ENCODE measurements at places on chromosomes 7 and 10.

DNA sequence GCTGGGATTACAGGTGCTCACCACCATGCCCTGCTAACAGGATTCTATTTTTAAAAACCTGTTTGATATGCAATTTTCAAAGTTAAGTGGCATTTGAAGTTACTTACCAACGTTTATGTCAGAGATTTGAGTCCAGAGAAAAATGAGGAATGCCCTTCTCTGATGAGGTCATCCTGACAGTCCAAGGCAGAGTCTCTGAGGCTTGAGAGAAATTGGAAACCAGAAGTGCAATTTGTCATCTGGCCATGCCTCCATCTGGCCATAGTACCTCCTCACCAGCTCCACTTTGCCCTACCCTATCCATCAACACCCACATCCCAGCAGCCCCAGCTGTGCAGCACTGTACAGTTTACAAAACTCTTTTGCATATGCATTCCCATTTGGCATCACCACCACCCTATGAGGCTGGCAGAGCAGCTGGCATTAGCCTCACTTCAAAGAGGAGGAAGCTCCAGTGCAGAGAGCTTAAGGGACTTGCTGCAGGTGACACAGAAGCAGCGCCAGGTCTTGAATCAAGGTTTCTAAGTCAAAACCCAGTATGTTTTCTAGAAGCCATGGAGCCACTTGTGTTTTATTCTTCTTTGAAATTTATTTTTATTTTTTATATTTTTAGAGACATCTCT lies 54.5 kb upstream of the PDZD8 start:
- DNase-seq, result no peak

GRCh38 chr7:33774762-33775523 lies 130.4 kb upstream of the BMPER start:
- DNase-seq, result no peak

GRCh38 chr7:111098011-111098925 lies 7.3 kb downstream of the LRRN3 start:
- DNase-seq, result no peak

DNA sequence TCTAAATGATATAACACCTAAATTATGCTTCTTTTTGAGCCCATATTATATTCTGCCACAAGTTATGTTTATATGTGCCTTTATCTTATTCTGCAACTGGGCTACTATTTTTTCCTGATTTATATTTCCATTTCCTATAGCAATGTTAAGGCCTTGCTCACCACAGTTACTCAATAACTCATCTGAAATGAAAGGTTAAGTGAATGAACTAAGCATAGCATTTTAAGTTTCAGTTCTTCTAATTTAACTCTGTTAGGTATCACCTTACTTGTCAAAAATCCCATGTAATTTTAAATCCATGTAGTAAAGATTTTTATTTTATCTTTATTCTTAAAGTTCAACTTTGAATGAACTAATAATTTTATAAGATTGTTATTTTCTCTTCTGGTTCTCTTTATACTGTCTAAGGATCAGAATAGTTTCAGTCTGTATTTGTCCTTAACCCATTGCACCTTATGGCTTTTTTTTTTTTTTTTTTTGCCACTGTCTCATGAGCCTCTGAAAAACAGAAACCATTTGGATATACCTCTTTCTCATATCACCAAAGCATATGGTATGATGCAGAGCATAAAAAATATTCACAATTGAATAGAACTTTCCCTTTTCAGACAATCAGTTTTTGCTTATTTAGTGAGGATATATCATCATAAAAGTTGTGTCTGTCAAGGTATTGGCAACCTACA lies 301.8 kb upstream of the ZWINT start:
- no peak for DNase-seq

- no peak for DNase-seq
Measured at GRCh38 chr7:37304921-37305320, 143.7 kb downstream of the ELMO1 start.

DNA sequence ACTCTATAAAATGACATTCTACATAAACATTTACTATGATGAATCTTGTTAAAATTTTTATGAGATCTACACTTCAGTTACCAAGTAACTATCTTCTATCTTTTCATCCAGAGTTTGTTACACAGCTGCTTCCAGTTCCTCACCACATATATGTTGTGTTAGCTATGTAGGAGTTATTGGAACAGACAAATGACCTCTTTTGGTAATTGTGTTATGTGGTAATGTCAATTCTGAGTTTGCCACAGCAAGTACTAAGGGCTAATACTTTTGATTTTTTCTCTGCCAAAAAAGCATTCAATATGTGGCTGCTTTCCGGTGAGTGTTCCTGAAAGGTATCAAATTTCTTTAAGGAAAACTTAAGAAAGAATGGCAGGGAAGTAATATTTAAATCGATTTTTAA lies 573.9 kb upstream of the PCDH15 start:
- no peak for DNase-seq

GRCh38 chr10:36721871-36722270 lies 403.5 kb upstream of the ANKRD30A start:
- no peak for DNase-seq

GRCh38 chr7:143383642-143383957 lies 2.5 kb downstream of the ZYX start:
- DNase-seq, result no peak

- no peak for DNase-seq
Measured at GRCh38 chr7:2200584-2200980, 32.2 kb downstream of the MAD1L1 start.

DNA sequence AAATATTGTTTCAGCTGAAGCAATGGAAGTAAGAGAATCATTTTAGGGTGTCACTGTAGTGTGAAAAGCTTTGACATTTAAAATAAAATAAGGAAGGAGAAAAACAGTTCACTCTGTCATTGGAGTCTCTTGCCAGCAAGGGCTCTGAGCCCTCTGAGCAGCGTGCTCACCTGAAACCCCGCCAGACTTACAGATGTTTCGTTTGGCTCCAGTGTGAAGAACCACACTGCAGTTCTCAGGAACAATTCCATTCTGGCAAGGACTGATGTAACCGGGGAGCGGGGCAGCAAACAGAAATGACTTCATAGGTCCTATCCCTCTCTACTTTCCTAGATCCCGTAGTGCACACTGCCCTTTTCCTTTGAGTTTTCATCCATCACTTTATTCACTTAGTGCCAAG lies 164.3 kb downstream of the CELF2 start:
- no peak for DNase-seq

DNA sequence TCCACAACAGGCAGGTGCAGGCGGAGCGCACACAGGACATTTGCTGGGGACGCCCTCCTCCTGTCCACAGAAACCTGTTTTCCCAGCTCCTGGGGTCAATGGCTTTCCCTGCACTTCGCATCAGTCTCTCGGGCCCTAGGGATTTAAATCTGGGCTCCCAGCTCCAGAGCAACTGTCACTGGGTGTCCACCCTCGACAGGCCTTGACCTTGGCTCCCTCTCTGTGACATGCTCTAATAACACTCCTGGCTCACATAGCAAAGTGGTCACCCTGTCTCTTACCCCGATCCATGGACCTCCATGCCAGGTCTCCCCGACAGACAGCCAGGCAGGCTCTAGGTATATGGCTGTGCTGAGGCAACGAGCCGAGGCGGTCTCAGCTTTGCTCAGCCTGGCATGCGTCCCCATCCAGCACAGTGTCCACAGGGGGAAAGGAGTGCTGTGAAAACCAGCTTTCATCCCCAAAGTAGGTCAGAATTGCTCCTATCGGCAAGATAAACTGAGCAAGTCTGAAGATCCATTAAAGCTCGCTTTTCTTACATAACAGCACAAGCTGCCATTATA lies 195.6 kb downstream of the TNS3 start:
- DNase-seq, result no peak

DNA sequence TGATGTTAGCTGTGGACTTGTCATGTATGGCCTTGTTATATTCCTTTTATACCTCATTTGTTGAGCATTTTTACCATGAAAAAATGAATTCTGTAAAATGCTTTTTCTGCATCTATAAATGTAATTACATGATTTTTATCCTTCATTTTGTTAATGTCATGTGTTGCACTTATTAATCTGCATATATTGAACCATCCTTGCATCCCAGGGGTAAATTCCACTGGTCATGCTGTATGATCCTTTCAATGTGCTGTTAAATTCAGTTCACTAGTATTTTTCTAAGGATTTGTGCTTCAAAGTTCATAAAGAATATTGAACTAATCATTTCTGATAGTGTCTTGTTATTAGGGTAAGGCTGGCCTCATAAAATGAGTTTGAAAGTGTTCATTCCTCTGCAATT lies 31.9 kb upstream of the AHR start:
- no peak for DNase-seq

DNA sequence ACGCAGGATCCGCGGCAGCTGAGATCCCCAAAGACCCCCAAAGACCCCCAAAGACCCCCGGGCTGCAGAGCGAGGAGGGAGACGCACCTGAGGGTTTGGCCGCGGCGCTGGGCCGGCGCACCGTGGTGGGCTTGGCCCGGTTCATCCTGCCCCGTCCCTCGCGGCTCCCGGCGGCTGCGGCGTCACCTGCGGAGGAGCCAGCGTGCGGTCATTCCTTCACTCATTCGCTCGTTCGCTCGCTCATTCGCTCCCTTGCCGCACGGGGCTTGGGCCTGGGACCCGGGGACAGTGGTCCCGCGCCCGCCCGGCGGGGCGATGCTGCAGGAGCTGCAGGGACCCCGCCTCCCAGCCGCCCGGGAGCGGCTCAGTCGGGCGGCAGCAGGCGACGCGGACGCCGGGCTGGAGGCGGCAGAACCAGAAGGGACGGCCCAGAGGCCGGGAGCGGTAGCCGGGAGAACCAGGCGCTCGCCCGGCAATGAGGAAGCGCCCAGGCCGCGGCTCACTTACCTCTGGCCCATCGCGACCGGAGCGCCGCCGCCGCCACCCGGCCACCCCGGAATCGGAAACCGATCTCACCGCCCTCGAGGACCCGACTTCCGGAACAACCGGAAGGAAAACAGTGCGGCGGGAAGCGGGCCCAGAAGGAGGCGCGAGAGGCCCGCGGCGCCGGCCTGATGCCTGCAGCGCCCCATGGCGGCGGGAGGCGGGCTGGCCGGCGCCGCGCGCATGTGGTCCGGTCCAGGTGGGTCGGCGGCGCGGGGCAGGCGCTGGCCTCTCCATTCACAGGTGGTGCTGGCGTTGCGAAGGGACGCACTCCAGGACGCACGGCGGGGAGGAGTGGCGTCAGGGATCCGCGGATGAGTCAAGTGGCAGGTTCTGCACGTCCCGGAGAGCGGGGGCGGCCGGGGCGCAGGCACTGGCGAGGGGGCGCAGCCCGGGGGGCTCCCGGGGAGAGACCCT lies at the start of gene INTS1:
Gene INTS1 (minus strand): TSS at position 574 of the 960 bp plus-strand sequence. CDS start 429 bp downstream, at position 145.
- peak; percentile 16 for DNase-seq

DNA sequence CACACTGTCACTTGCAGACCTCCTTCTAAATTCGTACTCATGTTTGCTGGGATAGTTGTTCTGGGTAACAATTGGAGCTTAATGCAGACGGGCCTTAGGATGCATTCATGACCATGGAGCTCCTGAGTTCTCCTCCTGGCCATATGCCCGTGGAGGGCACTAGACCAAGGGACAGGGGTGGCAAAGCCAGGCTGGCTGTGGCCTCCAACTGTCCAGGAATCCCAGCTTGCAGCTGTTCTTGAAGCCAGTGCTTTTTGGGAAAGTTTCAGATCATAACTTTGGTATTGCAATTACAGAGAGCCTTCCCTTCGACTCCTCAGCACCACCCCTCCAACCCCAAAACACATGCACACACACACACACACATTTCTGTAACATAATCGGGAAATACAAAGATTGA lies 30.6 kb downstream of the ANTXRL start:
- no peak for DNase-seq

DNA sequence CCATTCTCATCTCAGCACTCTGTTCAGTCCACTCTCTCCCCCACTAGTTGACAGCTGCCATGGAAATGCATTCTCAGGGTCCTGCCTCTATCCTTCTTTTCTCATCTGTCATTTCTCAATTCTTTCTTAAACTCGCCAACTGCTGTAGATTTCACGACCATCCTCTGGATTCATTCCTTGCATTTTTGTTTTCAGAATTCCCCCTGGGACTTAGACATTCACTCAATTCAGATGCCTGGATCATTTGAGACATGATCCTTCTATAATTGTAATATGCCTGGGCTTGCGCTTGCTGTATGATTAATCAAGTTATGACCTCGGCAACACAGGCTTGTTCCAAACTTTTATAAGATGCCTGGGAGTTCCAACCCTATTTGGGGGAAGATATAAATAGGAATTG lies 104.5 kb downstream of the RAB11FIP2 start:
- DNase-seq, result no peak

GRCh38 chr7:101466871-101467270 lies 104.2 kb downstream of the COL26A1 start:
- no peak for DNase-seq

- no peak for DNase-seq
Measured at GRCh38 chr10:7458556-7458955, 47.7 kb upstream of the SFMBT2 start.

GRCh38 chr7:45177801-45178200 lies 20.2 kb downstream of the RAMP3 start:
- DNase-seq, result no peak

GRCh38 chr7:20449176-20449575 lies 118.5 kb downstream of the ITGB8 start:
- DNase-seq, result no peak

DNA sequence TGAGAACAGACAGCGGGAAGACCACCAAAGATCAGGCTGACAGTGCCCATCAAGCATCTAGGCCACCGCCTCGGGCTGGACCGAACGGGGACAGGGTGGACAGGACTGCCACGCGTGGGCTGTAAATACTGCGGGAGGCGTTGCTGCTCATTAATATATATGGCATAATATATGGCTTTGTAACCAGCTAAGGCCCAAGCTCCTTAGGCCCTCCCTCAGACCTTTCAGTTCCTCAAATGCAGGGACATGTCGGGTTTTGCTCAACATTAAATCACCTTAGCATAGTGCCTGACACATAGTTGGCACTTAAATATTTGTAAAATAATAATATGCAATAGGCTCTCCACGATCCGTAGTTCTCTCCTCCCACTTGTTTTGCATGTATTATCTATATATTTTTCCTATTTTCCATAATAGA lies 402 bp upstream of the TMEM168 start:
- no peak for DNase-seq

GRCh38 chr7:44634839-44635591 lies 28.6 kb downstream of the OGDH start:
- DNase-seq, result no peak

GRCh38 chr10:75959209-75959608 lies 527.8 kb downstream of the LRMDA start:
- peak; percentile 55 for DNase-seq

DNA sequence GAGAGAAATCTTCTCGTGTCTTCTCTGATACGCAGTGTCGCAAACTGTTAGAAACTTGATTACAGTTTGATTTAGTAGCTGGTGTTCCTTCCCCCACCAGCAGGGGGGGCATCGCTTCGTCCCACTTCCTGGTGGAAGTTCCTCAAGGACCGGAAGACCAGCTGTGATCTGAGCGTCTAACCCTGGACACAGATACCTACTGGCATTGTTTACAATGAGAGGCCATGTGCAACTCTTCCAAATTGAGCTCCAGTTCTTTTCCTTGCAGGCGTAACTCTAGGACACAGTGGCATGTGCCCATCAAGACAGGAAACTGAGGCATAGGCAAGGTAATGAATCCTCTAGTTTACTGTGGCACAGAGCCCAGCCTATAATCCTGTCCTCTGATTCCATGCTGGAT lies 219.0 kb downstream of the CCDC3 start:
- DNase-seq, result no peak

GRCh38 chr10:33418301-33418700 lies 83.8 kb upstream of the NRP1 start:
- no peak for DNase-seq

All from AG04449 (cell line).